Epithelial cell of proximal tubule (primary cell): ENCODE measurements at places on chromosomes 7 and 10. TPM values are rescaled to one million over a fixed set of nuclear protein-coding genes. Genes with fewer than 3 reads are reported as not detected.

The FKBP6 gene
- total RNA-seq = not detected in 2 replicates

The CUX1 gene
- 24.6 and 37.3 TPM in 2 replicates for total RNA-seq

The ZDHHC6 gene
- 17.5 and 22.1 TPM in 2 replicates for total RNA-seq

The RHOBTB1 gene
- total RNA-seq = 17.0 and 22.2 TPM in 2 replicates

The FAM185A gene
- total RNA-seq = 9.1 and 13.9 TPM in 2 replicates

The TRIM74 gene
- total RNA-seq = not detected in 2 replicates

The LIPF gene
- total RNA-seq = not detected in 2 replicates

The MYL10 gene
- total RNA-seq = not detected in 2 replicates

The CYP26C1 gene
- total RNA-seq = 0.06 and 0.43 TPM in 2 replicates

The GDF2 gene
- total RNA-seq = not detected in 2 replicates

The MRLN gene
- not detected in 2 replicates for total RNA-seq

The ZNF467 gene
- 0.07 and 0.12 TPM in 2 replicates for total RNA-seq

The HOXA13 gene
- not detected in 2 replicates for total RNA-seq

The C7orf33 gene
- not detected in 2 replicates for total RNA-seq

The RPEL1 gene
- total RNA-seq = 0.06 and 0.07 TPM in 2 replicates

The NXPH1 gene
- not detected in 2 replicates for total RNA-seq

The NAT16 gene
- total RNA-seq = 0.12 TPM in 1 of 2 replicates, not detected in the other

The SAMD9 gene
- 0.87 and 1.7 TPM in 2 replicates for total RNA-seq

The CASP7 gene
- 16.5 and 29.0 TPM in 2 replicates for total RNA-seq

The ACTL6B gene
- not detected in 2 replicates for total RNA-seq

The EFCAB10 gene
- 0.07 TPM in 1 of 2 replicates, not detected in the other for total RNA-seq

The ABCC2 gene
- total RNA-seq = 0.17 and 1.2 TPM in 2 replicates

The UPK3B gene
- not detected in 2 replicates for total RNA-seq

The PBLD gene
- 1.3 and 1.7 TPM in 2 replicates for total RNA-seq

The HOXA3 gene
- 14.4 and 33.2 TPM in 2 replicates for total RNA-seq

The TSPAN12 gene
- 6.7 and 11.7 TPM in 2 replicates for total RNA-seq
